ENCODE measurements at places on chromosomes 11 and 22.

GRCh38 chr11:26254378-26254777 is 77.6 kb upstream of the ANO3 start:
- DNase-seq = no peak

DNA sequence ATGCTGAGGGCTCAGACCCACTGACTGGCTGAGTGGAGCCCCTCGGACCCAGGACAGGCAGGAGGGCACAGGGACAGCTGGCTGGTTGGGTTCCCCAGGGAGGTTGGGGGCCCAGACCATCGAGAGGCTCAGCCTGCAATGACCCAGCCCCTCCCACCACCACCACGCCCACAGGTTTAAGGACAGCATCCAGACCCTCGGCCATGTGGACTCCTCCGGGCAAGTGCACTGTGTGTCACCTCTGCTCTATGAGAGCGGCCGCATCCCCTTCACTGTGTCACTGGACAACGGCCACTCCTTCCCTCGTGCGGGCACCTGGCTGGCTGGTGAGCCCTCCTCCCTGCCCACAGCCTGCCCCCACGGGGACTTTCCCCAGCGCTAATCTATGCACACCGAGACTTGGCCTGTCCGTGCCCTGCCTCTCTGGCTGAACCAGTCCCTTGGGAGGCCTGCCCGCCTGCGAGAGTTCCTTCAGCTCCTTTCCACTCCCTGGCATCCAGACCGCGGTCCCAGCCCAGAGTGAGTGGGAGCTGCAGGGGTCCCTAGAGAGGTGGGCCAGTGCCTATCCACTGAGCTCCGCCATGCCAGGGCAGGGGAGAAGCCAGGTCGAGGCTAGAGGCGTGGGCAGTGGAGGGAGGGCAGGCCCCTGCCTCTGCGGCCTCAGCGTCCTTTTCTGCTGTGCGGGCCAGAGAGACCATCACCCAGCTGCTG is 2.2 kb downstream of the SUSD2 start:
- DNase-seq = no peak

DNA sequence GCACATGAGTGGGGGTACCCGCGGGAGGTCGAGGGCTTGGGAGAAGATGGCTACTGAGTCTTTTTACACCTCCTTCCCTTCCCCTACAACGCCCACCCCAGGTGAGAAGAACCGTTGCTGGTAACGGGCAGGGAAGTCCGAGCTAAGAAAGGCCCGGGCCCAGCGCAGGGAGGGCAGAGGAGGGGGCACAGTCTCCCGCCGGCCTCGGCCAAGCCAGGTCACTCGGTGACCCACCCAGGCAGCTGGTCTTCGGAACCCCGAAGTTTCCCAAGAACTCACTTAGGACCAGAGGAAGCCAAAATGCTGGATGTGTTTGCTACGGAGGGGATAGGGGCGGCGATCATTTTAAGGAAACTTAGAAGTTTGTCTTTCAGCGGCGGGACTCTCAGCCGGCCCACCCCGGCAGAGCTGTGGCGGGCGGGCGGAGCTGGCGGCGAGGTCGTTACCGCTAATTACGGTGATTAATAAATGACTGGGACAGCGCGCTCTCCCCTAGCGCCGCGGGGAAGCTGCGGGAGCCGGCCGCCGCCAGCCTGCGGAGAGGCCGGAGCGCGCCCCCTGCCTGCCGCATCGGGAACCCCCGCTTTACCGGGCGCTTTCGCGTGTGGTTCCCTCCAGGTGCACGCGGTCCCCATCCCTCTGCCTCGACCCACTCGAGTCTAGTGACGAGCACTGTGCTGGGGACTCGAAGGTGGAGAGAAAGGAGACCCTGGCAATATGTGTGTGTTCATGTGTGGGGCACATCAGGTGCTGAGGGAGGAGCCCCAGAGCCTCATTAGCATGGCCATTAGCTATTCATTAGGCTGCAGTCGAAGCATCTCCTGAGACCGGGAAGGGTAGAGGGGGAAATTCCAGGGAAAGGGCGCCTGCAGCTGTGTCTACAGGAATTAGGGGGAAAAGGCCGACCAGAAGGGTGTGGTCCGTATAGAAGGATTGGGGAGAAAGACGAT is 945 bp downstream of the ROBO3 start:
- no peak for DNase-seq

- DNase-seq = no peak
Observed at GRCh38 chr11:83502041-83502440, 215.9 kb upstream of the CCDC90B start.
